ENCODE measurements at places on chromosomes 4 and X.

- no peak for DNase-seq
Observed at GRCh38 chr4:146932116-146932515, 13.5 kb downstream of the TTC29 start.

- no peak for DNase-seq
Observed at GRCh38 chr4:56641494-56642051, 39.5 kb downstream of the HOPX start.

DNA sequence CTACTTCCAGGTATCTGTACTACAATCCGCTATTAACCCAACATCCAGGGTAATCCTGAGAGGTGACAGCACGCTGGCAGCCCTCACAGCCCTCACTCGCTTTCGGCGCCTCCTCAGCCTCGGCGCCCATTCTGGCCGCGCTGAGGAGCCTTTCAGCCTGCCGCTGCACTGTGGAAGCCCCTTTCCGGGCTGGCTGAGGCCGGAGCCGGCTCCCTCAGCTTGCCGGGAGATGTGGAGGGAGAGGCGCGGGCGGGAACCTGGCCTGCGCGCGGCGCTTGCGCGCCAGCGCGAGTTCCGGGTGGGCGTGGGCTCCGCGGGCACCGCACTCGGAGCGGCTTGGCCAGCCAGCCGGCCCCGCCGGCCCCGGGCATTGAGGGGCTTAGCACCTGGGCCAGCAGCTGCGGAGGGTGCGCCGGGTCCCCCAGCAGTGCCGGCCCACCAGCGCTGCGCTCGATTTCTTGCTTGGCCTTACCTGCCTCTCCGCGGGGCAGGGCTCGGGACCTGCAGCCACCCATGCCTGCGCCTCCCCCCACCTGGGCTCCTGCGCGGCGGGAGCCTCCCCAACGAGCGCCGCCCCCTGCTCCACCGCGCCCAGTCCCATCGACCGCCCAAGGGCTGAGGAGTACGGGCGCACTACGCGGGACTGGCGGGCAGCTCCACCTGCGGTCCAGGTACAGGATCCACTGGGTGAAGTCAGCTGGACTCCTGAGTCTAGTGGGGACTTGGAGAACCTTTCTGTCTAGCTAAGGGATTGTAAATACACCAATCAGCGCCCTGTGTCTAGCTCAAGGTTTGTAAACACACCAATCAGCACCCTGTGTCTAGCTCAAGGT, 87.3 kb downstream of the PRSS12 start:
- no peak for DNase-seq

DNA sequence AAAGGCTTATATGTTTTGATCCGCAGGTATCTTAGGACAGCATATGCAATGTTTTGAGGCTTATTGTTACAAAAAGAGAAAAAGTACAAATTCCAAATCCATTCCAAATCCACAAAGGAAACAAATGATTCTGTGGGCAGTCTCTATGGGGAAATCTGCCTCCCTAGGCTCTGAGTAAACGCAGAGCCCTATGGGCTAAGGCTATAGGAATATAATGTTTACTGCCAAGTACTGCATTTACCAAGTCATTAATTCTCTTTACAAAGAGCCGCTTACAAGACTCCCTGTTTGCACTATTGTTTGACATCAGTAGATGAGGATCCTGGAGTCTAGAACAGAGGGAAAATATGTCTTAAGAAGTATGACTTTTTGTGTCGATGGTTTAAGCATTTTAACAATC, 212.4 kb upstream of the GPC4 start:
- DNase-seq = no peak

- no peak for DNase-seq
Observed at GRCh38 chr4:146330392-146330791, 116.1 kb downstream of the REELD1 start.

- DNase-seq = no peak
Observed at GRCh38 chr4:169720529-169720928, 37.2 kb downstream of the HPF1 start.
